Inflammatory macrophage treated with lipopolysaccharide for 1 hour (primary cell): ENCODE measurements at places on chromosomes 3 and 15.

DNA sequence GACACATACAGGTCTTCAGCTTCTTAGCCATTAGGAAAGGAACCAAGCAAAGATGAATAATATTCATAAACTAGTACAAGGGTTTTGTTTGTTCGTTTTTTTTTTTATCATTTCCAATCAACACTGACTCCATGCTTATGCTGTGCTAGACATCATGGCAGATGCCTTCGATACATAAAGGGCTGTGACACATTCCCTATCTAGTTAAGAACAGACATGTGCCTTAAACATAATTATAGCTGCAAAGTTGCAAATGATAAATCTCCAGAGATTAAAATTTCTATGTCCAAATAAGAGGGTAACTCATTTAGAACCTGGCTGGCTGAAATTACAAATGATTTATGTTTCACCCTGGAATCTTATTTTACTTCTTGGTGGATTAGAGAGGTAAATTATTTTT lies 386.4 kb downstream of the LSAMP start:
- no peak for DNase-seq

- DNase-seq: peak; percentile 71
Measured at GRCh38 chr15:90872486-90873184, 4.2 kb downstream of the FURIN start.

GRCh38 chr3:128597900-128598299 lies 52.7 kb downstream of the RPN1 start:
- no peak for DNase-seq

DNA sequence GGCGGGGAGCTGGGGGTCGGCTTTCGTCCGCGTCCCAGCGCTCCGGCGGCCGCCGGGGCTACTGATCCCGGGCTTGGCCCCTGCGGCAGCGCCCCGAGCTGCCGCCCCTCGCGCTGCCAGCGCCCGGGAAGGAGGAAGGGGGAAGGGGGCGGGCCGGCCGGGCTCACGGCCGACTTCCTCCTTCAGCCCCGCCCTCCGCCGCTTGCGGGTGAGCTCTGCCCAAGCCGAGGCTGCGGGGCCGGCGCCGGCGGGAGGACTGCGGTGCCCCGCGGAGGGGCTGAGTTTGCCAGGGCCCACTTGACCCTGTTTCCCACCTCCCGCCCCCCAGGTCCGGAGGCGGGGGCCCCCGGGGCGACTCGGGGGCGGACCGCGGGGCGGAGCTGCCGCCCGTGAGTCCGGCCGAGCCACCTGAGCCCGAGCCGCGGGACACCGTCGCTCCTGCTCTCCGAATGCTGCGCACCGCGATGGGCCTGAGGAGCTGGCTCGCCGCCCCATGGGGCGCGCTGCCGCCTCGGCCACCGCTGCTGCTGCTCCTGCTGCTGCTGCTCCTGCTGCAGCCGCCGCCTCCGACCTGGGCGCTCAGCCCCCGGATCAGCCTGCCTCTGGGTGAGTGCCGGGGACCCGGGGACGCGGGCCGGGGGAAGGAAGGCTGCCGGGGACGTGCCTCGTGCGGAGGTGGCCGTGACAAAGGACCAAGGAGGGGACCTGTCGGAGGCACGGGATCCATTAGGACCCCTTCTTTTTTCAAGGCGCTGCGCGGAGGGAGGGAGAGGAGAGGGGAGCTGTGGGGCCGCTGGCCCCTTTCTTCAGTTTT lies at the start of gene SEMA4B:
Gene SEMA4B (plus strand): TSS at position 201 of the 814 bp plus-strand sequence. CDS start 249 bp downstream, at position 450.
- peak; percentile 56 for DNase-seq

DNA sequence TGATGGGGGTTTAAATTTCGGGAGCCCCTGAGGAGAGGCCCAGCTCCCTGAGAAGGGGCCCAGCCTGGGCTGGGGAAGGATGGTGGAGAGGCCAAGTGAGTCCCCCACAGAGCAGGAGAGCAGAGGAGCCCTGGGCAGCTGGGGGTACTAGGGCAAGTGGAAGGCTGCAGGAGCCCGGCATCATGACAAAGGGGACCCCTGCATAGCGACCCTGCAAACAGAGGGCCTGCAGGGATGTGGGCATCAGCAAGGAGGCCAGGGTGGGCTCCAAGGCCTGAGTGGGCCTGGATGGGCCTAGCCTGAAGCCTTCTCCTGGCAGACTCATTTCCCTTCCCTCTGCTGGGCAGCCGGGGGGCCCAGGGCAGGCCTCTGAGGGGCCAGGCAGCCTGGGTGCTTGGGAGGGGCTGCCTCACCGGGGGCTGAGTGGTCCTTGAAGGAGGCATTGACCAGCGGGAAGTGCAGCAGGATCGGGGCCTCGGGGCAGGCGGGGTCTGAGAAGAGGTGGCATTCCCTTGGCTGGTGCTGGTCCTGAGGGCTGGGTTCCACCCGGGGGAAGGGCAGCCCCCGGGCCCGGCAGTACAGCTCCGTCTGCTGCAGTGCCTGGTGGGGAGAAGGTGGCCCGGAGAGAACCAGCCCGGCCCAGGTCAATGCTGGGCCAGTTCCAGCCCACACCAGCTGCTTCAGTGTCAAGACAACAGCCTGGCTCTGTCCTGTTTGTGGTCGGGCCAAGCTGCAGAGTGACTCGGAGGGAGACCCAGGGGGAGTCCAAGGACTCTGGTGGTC lies 24.7 kb downstream of the PLA2G4D start:
- DNase-seq: no peak
